ENCODE measurements at places on chromosomes 6 and 20.

- no peak for DNase-seq
Measured at GRCh38 chr20:17747431-17747846, 47.7 kb downstream of the BANF2 start.

DNA sequence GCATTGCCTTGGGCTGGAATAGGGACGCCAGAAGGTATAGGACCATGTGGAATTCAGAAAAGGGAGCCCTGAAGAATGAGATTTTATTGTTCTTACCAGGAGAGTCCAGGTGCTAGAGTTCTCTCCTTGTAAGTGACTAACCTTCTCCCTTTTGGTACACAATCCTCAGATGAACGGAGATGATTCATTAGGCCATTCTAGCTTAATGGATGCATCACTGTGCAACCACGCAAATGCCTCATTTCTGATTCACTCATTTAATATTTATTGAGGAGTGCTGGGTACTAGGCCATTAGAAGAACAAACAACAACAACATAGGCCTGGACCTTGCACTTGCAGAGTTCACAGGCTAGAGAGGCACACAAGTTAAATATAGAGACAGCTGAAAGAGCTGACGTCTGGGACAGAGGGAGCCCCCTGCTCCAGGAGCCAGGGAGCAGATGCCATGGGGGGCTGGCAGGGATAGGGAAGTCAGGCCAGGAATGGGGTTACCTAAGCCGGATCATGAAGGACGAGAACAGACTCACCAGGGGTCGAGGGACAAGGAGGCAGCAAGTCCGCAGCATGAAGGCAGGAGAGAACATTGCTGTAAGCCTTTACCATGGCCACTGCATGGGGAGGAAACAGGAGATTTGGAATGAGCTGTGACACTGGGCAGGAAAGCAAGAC, 179.5 kb upstream of the AKAP12 start:
- DNase-seq: no peak

GRCh38 chr20:45945678-45946148, 11.2 kb downstream of the PCIF1 start:
- no peak for DNase-seq

DNA sequence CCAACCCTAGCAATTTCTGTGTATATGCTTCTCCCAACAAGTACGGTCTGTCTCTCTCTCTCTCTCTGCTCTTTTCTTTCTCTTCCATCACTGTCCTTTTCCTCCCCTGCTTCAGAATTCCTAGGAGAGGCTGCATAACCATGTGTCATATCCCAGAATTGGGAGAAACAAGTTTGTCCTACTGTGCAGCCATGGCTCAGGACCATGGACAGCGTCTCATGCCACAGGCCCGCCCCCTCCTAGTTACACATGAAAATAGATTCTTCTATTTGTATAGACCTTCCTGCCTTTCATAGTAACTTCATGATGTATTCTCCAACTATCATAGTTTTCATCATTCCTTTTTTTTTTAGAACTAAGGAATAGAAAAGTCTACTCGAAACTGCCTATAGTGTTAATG, 98.0 kb downstream of the FNDC1 start:
- DNase-seq: no peak

DNA sequence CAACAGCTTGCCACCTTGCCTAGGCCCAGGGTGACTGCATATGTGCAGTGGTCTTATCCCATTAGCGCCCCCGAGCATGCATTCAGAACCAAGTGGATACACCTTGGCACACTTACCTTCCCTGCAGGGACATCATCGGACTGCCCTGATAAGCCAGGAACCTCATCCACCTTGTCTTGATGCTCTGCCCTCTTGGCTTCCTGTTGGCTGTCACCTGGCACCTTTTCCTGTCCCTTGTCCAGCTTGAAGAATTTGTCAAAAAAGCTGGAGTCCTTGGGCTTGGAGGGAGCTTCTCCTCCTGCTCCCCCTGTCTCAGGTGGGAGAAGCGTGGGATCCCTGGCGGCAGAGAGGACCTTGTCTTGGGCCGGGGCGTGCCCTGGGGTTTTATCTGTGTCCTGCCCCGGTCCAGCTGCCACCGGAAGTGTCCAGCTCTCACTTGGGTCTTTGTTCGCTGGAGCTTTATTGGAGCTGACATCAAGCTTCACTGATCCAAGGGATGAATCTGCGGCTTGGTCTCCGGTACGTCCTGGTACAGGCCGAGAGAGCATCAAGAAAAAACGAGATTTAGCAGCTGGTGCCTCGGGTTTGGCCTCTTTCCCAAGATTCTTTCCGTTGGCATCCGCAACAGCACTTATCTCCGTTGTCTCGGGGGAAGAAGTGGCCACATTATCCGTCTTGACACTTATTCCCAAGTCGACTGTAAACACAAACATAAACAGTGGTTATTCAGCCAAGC, 42.0 kb downstream of the BCAS1 start:
- DNase-seq: no peak

- no peak for DNase-seq
Measured at GRCh38 chr6:147689398-147689797, 180.9 kb downstream of the SAMD5 start.

GRCh38 chr6:169587975-169588374, 113.9 kb downstream of the WDR27 start:
- no peak for DNase-seq

Measured in stimulated activated CD4-positive, alpha-beta T cell treated with anti-CD3 and anti-CD28 coated beads, TNF-alpha, amount 100 ng/mL, for 24 hours (primary cell).